ENCODE measurements at places on chromosomes 16 and 17.

GRCh38 chr16:56428091-56428490, 2.7 kb upstream of the AMFR start:
- DNase-seq, result no peak

DNA sequence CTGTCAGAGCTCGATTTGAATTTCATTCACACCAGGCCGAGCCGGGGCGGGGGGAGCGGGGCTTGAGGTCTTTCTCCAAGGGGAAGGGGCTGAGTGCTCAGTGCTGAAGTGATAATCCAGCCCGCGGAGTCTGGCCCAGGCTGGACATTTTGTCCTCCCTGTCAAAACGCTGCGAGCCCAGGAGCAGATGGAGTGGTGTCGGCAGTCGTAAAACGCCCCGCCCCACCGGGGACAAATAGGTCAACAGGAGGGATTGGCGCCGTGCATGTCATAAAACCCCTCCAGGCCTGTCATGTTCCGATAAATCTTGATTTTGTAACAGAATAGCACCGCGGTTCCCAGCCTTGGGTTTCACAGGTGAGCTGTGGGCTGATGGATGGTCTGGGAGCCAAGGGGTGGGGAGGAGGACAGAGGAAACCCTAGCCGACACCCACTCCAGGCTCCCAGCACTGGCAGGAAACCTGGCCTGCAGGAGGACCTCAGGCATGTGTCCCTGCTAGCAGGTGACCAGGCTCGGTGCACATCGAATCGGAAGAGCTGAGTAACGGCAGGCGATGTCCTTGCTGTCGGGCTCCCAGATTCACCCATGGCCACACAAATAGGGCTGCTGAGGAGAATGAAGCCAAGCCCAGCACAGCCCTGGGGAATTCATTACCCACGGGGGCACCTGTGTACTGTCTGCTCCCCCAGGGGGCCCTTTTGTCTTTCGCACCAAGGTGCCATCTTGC, 341.4 kb downstream of the FOXL1 start:
- DNase-seq, result no peak

DNA sequence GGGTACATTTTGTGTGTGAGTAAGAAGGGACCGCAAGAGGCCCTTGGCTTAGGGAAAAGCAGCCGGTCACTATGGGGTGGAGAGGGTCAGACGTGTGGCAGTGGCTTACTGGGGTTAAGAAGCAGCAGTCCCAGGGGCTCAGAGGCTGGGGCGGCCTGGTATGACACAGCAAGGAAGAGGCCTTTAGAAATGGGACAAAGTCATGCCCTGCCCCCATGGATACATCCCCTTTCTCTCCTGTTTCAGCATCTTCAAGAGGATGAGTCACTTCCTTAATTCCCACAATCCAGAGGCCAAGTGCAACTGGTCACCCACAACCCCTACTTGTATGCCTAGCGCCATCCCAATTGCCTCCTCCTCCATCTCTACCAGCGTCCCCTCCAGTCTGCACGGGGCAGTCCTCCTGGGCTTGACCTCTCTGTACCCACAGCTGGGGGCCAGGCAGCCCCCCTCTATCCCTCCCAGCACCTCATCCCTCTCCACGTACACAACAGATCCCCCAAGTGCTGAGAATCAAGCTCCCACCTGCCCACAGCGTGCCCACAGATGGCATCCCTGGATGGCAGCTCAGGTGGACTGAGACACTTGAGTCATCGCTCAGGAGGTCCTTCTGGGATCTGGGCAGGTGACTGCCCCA, 6.9 kb upstream of the EFTUD2 start:
- DNase-seq, result no peak

GRCh38 chr16:11630768-11631056, 37.5 kb upstream of the SNN start:
- no peak for DNase-seq

DNA sequence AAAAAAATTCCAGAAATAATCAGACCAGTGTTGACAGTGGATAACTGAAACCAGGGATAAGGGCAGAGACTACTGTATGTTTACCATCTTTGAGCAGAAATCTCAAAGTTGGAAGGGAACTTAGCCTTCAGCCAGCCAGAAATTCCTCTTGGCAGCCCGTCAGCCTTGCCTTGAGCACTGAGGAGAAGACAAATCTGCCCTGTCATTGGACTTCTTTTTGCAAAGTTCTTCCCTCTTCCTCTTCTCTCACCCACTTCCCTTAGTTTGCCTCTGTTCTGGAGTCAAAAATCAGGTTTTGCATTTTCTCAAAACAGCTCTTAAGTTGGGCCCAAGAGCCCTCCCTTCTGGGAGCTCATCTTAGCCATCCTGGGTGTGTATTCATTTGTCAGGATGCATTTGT, 6.2 kb downstream of the TUFM start:
- DNase-seq, result no peak

DNA sequence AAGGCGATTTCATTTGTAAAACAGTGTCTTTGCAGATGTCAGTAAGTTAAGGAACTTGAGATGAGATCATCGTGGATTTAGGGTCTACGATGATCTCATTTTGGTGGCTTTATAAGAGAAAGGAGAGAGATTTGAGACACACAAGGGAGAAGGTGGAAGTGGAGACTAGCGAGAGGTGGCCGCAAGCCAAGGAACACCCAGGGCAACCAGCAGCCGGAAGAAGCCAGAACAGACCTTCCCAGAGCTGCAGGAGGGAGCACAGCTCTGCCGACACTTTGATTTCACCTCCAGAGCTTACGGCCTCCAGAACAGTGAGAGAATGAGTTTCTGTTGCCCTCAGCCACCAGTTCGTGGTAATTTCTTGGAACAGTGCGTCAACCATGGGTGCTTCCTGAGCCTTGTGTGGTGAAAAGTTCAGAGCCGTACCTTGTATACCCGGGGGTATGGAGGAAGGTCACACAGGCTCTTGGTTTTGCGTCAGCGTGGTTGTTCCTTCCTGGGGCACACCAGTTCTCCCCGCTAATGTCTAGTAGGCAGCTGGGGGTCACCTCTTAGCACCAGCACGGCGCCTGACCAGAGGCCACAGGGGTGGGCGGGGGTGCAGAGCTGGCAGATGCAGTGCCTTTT, 12.9 kb upstream of the SEC14L1 start:
- DNase-seq, result no peak

DNA sequence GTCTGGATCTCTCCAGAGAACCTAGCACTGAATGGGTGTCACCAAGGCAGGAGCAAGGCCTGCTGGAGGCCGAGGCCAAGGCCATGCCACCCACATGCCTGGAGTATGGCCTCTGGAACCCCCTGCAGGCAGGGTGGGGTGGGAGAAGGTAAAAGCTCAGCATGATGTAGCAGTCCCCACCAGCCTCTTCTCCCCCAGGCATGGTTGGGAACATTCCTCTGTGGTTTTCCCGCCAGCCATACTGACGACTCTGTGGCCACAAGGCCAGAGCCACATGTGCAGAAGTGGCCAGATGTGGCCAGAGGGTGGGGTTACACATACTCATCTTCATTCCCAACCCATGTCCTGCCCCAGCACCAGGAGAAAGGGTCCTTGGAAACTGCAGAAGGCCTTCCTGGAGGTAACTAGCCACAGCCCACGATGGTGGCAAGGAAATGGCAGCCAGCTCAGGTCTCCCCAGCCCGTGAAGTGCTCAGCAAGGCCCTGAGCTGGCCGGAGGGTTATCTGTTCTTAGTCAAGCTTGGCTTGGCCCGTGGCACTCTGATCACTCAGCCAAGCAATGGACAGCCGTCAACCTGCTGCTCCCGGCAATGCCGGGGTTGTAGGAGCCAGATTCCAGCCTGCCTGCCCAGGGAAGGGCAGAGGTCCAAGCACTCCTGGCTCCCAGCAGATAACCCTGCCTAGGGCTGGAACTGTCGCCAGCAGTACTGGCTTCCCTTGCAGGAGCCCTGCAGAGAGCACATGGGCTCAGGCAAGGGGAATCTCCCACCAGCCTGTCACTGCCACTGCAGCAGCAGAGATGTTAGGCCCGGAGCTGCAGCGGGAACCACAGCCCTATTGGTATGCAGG, 26.1 kb downstream of the HDAC5 start:
- no peak for DNase-seq

DNA sequence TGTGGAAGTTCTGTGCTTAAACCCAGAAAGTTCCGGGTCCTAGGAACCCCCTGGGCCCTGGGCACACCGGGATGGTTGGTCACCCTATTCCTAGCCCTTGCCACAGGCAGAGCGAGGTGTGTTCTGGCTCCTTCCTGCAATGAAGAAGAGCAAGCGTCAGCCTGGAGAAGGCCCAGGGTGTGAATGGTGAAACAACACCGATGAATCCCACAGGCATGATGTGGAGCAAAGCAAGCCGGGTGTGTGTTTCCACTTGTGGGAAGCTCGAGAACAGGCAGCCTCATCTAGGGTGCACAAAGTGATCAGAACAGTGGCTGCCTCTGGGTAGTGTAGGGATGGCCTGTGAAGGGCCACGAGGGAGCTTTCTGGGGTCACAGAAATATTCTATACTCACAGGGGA, 13.8 kb downstream of the KCNG4 start:
- no peak for DNase-seq

DNA sequence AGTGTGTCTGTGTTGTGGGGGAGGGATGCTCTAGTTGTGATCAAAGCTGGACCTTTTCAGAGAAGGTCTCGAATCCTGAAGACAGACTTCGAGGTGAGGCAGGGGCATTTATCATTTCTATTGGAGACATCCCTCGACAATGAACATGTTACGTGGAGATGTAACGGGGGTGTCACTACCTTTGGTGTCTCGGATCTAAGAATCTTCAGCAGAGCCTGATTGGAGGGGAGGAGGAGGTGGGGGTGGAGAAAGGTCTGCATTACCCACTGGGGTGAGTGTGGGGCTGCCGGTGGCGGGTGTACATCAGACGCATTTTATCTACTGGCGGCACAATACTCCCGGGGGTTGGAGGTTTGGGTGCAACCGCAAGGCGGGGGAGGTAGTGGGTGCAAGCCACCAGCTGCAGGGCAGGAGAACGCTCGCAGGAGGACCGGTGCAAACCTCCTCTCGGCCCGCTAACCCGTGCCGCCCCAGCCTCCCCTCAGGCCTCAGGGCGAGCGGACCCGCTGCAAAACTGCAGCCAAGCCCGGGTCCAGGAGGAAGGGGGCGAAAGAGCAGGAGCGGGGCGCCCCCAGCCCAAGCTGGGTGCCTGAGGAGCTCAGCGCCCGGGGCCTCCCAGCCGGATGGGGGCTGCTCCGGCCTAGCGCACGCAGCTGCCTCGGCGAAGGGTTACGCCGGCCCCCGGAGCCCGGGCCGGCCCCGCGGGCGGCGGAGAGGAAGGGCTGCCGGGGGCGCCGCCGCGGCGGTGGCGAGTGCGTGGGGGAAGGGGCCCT, 735 bp downstream of the ZNF652 start:
- peak; percentile 78 for DNase-seq

DNA sequence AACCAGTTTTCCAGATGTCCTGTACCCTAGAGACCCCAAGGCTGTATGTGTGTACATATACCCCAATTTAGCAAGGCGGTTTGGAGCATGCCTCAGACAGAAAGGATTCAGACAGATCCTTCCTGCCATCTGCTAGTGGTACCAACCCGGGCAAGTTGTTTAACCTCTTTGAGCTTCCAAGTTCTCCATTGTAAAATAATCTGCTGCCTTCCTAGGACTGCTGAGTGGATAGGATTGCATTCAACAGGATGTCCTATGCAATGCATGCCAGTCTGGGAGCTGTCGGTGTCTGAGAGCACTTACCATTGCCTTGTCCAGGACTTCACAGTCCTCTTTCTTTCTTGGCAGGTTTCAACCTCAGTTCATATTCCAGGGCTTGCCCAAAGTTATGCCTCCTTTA, 1.9 kb downstream of the CDH13 start:
- DNase-seq, result no peak

- no peak for DNase-seq
Observed at GRCh38 chr17:10993126-10993525, 155.2 kb upstream of the PIRT start.

GRCh38 chr17:77371117-77371887, 230.5 kb downstream of the SEC14L1 start:
- DNase-seq, result no peak

DNA sequence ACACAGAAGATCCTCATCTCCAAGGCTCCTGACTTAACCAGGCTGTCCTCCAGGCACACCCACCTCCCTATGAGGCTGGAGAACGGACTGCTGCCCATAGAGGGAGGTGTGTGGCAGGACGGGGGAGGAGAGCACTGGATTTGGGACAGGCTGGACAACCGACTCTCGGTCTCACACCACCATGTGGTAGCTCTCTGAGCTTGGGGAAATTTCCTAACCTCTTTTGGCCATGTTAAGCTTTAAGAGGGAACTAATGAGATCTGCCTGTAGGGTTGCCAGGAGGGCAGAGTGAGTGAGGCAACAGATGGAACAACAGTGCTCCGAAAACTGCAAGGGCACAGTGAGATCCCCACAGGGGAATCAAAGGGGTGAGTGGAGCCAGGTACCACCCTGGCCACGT, 32.7 kb downstream of the RHBDL3 start:
- DNase-seq, result no peak

DNA sequence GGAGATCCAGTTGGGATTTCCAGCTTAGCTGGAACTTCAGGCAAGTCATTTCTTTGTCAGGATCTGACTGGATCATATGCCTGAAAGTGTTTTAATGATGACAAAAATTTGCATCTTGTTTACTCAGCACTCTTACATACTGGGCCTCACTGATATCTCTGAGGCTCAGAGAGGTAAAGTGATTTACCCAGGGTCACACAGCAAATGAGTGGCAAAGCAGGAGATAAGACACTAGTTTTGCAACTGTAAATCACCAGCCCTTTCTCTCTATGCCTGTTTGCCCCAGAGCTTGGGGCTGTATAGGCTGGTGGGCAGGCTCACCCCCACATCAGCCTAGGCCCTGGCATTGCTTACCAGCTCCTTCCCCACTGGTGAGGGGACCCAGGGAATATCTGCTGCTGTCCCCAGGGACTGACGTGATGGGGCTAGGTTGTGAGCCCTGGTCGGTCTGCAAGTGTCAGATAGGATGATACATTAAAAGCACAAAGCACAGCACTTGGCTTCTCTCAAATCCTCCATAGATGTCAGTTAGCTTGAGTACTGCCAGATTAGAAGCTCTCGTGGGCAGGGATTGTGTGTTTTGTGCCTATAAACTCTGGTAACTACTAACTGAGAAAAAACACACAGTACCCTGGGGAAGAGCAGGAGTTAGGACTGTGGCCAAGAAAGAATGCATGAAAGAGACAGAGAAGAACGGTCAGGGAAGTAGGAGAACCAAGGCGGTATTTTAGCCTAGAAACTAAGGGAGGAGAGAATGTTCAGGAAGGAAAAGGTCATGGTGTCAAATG, 165.4 kb downstream of the COPRS start:
- DNase-seq, result no peak

- no peak for DNase-seq
Observed at GRCh38 chr17:57391076-57391825, 134.9 kb downstream of the MSI2 start.

GRCh38 chr17:76086384-76086783, 7.4 kb downstream of the ZACN start:
- DNase-seq, result no peak

- no peak for DNase-seq
Observed at GRCh38 chr16:50457423-50457822, 88.6 kb upstream of the BRD7 start.
